GM18507 (cell line): ENCODE measurements at places on chromosomes 1 and 21.

DNA sequence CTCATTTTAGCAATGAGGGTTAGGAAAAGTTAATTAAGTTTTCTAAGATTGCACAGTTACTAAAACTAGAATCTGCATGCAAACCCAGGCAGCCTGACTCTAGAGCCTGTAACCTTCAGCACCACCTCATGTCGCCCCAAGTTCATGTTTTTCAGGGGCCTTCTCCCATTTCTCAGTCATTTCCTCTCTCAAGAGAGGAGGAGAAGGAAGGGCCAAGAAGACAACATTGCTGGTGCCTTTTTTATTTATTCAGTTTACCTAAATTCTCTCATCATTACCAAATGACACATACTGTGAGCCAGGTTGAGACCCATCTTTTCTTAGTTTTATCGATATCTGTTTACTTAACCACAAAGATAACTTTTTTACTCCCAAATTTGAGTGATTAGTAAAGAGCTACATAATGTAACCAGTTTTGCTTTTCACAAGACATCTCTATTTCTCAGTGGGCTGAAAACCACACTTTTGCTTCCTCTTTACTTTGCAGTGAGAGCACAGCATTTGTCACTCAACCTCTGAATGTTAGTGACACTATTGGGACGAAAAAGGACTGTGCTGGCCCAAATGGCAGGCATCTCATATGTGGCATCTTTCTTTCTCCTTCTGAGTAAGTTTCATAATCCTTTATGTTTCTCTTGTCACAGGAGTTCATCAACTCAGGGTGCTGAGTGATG is at the start of gene CD101:
TSS of gene CD101 (plus strand) at position 507 of the 674 bp plus-strand sequence. CDS start at position 565, 58 bp downstream.
- peak; percentile 29 for DNase-seq

DNA sequence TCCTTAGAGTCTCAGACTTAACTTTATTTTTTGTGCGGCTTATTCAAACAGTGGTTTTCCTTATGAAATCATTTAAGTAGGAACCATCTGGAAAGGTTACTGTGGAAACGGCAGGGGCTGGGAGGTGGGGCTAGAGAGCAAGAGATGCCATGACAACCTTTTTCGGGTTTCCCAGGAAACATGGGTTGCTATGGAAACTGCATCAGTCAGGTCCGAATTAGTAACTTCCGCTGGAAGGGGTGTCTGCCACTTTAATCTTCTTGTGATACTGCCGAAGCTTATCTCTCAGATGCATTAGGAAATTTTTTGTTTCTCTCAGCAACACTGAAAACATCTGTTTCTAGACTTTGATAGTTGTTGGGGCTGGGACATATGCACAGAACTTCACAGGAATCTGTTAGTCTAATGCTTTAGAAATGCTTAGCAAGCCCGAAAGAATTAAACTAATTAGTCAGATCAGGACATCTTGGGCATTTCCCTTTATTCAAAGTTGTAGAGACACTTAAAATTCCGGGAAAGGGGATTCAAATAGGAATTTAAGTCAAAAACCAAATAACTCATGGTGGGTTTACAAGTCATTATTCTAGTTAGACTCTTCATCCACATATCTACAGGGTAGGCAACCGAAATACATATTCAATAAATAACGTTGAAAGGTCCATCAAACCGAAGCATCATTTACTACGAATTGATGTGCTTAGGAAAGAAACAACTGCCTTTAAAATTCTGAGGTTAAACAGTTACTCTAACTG is 2.6 kb downstream of the KCNA3 start:
- no peak for DNase-seq

DNA sequence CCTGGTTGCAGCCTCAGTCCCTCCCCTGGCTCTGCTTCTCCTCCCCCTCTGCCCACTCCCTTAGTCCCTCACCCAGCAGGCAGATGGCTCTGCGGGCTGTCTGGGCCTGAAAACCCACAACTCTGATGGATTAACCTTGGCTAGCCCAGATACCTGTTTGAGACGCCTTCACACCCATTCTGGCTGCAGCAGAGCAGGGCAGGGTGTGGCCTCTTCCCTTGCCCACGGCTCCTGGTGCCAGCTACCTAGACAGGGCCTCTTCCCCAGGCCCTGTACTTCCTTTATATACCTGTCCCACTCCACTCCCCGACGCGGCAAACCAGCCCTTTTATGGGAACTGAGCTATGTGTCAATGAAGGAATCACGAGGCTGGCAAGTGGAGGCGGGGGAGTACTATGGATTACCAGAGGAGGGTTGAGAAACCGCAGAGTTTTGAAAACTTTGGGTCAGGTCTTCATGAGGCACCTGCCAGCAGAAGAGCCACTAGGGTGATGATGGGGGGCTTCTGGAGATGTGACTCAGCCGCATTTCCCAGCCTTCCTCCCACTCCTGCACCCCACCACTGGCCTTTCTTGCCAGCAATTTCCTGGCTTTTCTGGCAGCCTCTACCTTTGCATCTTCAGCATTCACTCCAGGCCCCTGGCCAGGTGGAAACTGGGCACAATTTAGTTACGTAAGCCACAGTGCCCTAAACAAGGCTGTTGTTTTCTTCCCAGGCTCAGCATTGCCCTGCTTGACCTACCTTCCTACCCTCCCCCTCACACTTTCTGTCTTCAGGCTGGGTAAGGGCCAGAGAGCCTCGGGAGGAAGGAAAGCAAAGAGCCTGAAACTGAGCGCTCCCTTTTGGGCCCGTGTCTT is at the start of gene CHI3L1:
TSS of gene CHI3L1 (minus strand) at position 259 of the 858 bp plus-strand sequence. CDS start at position 178, 81 bp downstream.
- DNase-seq: no peak

DNA sequence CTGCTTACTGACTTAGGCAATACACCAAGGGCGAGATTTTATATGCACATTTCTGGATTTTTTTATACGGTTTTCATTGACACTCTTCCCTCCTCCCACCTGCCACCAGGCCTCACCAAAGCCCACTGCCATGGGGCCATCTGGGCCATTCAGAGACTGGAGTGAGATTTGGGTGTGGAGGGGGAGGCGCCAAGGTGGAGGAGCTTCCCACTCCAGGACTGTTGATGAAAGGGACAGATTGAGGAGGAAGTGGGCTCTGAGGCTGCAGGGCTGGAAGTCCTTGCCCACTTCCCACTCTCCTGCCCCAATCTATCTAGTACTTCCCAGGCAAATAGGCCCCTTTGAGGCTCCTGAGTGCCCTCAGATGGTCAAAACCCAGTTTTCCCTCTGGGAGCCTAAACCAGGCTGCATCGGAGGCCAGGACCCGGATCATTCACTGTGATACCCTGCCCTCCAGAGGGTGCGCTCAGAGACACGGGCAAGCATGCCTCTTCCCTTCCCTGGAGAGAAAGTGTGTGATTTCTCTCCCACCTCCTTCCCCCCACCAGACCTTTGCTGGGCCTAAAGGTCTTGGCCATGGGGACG is 57.9 kb downstream of the LACTBL1 start:
- no peak for DNase-seq

DNA sequence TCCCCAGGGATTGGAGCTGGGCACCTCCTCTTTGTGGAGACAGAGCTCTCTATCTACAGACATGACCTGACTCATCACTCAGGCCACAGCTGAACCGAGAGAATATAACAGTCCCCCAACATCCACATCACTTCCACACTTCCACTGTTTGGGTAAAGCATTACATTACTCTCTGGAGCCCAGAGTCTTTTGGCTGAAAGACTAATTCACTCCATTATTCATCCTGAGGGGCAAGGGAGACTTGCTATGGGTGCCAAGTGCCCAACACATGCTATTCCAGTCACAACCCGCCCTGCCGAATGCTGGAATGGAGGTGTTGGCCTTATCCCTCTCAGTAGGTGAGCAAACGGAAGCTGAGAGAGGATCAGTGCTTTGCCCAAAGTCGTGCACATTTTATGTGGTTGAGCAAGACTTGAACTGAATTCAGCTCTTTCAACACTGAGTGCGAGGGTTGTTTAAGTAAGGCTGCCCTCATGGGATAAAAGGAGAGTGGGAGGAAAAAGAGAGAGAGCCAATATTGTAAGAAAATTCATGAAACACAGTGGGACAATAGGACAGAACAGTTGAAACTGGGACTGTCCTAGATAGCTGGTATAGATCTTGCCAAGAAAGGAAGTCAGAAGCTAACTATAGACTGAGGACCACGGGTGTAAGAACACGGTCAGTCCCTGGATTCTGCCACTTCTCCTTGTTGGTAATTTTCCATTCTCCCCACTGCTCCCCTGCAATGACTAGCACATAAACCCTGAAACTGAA is 13.5 kb upstream of the CHI3L1 start:
- DNase-seq: no peak

GRCh38 chr1:116521186-116521585 is 49.6 kb downstream of the CD58 start:
- no peak for DNase-seq

- DNase-seq: peak; percentile 78
These were observed 35.9 kb downstream of the ITPKB start for GRCh38 chr1:226702957-226703831.

DNA sequence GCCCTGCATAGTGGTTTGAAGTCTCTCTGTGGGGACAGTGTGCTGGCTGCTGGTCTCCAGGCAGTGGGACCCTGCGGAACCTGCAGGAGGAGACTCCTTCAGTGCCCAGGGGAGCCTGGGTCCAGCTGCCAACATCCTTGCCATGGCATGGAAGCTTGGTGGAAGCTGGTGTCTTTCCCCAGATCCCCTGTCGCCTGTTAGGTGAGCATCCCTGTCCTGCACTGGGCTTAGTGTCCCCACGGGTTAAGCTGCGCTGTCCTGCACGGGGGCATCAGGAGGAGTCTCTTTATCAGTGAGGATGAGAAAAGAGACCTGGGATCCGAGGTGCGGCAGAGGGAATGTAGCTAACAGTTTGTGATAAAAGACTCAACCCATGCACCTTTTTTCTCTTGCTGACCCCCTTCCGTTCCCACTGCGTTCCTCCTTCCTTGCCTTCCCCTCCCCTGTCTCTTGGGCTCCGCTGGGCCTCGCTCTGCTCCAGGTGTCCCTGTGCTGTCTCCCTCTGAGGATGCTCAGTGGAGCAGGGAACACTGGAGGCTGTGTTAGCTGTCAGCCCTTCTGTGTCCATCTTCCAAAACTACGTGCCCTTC is 59.3 kb downstream of the SLC37A1 start:
- no peak for DNase-seq

- DNase-seq: no peak
These were observed 27.9 kb downstream of the ARHGEF16 start for GRCh38 chr1:3482378-3482849.

DNA sequence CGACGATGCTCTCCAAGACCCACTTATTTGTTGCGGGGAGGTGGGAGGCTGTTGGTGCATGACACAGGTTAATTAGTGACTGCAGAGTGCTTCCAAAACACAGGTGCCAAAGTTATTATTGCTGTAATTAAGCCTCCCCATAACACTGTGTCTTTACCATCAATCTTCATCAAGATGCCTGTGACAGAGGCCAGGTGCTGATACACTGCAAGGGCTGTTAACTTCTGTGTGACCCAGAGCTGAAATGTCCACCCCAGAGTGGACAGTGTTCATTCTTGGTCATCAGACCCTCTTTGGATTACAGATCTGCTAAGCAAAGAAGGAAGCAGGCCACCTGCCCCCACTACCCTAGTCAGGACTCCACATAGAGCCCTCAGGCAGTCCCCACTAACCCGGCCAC is 55.5 kb downstream of the CAPN8 start:
- DNase-seq: no peak

GRCh38 chr1:227357171-227357926 is 39.1 kb upstream of the CDC42BPA start:
- DNase-seq: no peak

- DNase-seq: no peak
These were observed 292.8 kb downstream of the DISC1 start for GRCh38 chr1:231919239-231919885.

DNA sequence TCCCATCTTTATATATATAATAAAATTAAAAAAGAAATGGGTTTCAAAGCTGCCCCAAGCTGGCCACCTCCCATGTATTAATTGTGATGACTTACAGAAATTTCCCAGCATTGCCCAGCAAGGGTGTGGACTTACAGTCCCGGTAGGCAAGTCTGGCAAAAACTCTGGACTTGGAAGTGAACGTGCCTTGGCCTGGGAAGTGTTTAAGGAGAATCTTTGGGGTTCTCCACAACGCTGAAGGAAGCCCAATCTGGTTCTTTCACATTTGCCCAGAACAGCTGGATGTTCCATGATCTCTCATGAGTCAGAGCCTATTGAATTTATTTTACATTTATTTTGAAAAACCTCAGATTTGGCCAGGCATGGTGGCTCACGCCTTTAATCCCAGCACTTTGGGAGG is 98.4 kb upstream of the SLC45A1 start:
- DNase-seq: no peak

DNA sequence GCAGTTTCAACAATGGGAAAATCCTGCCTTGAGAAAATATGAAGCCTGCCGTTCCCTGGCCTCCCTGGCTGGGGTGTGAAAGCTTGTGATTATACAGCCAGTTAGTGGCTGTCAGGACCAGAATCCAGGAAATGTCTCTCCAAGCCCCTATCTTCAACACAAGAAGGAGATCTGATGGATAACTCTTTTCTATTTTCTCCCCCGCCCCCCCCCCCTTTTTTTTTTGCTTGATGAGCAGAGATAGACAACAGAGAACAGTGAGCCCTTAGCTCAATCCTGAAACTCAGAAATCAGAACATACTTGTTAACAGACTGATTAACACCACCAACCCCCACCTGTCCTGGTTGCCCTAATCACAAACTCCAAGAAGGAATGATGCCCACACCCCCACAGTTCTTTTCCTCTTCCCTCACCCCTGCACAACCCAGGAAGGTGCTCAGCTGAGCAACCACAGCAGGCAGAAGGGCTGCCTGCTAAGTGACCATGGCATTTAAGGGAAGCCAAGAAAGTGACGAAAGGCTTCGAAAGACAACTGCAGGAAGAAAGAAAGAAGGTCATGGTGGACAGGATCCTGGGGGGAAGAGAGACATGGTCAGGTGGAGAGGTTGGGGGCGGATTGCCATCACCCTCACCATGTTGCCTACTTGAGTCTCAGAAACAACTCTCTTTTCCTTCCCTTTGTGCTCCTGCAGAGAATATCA is 12.3 kb upstream of the DENND2D start:
- DNase-seq: no peak

DNA sequence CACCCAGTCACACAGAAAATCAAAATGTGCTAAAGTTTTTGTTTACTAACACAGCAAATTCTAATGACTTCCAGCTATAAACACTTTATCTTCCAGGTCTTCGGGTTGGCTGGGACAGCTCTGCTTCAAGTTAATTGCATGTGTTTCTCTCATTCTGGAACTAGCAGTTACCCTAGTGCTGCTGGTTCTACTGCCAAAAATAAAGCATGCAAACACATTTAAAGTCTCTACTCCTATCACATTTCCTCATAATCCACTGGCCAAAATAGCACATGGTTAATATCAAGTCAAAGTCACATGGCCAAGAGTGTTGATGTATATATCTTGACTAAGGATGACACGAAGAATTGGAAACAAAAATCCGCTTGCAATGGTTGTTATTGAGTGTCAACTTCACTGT is 973.1 kb upstream of the ADGRL2 start:
- no peak for DNase-seq

DNA sequence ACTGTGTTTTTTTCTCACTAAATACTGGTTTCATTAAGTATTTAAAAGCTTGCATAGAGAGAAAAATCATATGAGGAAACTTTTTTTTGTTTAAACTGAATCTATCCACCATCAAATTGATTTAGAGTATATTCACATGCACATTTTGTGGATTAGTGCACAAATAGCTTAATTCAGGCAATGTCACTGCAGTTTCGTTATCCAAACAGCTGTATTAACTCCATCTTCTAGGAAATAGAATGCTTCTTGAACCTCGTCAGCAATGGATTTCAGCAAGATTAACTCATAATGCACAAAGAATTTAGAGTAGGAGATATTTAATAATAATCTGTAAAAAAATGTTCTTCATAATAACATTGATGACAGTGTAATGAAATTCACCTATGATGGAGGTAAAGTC is 37.5 kb downstream of the NEXN start:
- DNase-seq: no peak
